ENCODE measurements at places on chromosomes 12 and 14. TPM values are rescaled to one million over a fixed set of nuclear protein-coding genes. Genes with fewer than 3 reads are reported as not detected.
A peak's percentile ranks its signal among the peaks of the same experiment; 100 is the strongest.

DNA sequence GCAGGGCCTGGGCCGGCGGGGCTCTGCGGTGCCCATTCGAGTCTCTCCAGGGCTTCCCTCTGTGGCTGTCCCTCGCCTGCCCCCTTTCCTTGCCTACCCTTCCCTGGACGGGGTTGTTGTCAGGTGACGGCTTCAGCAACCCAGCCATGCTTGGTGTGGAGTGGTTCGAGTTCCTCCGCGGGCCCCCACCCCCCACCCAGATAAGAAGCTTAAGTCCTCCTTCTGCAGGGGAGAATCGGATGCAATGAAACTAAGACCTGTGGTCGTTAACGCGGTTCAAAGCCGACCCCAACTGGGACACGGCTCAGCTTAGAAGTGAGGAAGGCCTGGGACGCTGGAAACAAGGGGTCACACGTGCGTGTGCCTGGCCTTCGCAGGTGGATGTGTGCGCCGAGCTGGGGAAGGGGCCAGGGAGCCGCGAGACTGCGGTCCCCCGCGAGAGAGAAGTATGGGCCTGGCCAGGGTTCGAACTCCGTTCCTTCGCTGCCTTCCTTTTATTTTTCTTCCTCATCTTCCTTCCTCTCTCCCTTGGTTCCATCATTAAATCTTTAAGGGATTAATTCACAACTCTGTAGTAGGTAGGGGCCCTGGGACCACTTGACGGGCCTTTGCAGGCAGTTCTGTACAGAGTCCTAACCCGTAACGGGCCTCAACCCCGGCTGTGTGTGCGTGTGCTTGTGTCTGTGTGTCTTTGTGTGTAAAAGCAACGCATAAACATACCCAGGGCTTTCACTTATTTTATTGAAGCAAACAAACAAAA, 3.5 kb downstream of the TTC6 start:
- DNase-seq = no peak
- no peaks in the 10 kb centered on the region for H3K36me3 ChIP-seq

DNA sequence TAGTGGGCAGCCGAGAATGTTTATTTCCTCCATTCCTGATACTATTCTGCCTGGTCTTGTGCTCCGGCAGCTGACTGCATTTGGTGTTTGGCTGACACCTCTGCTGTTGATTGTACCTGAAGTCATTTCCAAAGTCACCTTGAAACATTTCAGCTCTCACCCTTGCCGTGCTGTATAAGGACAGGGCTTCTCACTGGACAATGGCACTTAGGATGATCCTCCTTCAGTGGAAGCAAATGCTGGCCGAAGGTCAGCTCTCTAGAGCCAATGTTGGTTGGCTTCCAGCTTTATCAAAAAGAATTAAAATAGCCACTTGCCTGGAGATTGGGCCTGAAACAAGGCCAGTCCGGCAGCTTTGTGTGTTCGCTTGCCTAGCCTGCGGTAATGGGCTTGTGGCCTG, 44.0 kb downstream of the ACACB start:
- peaks cover 74% of the 10 kb centered on the region for H3K4me1 ChIP-seq
- peak overlapping the region; percentile 18 for H3K27ac ChIP-seq
- H3K4me3 ChIP-seq = no peak overlapping the region
- peak; percentile 46 for DNase-seq
- no peaks in the 10 kb centered on the region for H3K27me3 ChIP-seq
- no peaks in the 10 kb centered on the region for H3K36me3 ChIP-seq

The NTS gene
- total RNA-seq = not detected

DNA sequence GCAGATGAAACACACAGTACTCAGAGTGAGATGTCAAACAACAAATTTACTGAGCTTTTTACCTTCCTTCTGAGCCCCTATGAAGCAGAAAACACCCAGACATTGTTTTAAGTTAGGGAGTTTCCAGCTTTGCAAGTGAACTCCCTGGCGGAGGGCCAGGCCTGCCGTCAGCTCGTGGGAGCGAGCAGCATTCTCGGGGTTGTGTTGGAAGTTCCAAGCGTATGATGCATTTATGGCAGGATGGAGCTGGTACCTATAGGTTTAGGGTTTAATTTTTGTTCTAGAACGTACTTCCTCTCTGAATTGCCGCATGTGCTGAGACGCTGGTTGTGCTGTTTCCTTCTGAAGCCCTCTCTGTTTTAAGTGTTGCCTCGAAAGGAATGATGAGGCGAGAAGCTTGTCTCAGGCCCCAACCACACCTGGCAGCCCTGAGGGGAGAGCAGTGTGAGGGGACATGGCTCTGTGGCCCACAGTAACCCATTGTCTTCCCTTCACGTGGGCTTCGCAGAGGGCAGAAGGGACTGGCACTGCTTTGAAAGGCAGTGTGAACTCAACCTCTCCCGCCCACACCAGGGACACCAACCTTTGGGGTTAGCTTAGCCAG, 76.6 kb downstream of the SSPN start:
- H3K27me3 ChIP-seq = no peaks in the 10 kb centered on the region
- peaks cover 35% of the 10 kb centered on the region for H3K4me1 ChIP-seq

The HPD gene
- total RNA-seq = 3.6 TPM

The FAR2 gene
- 8.7 TPM for total RNA-seq

DNA sequence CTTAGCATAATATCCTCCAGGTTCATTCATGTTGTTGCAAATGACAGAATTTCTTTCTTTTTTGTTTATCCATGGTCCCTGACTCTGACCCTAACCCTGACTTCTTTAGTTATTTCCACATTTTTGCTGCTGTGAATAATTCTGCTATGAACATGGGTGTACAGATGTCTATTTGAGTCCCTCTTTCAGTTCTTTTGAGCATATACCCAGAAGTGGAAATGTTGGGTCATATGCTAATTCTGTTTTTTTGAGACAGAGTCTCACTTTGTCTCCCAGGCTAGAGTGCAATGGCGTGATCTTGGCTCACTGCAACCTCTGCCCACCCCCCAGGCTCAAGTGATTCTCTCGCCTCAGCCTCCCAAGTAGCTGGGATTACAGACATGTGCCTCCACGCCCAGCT, 33.1 kb downstream of the KNTC1 start:
- H3K27me3 ChIP-seq = no peaks in the 10 kb centered on the region
- H3K27ac ChIP-seq = no peak overlapping the region
- H3K4me1 ChIP-seq = no peaks in the 10 kb centered on the region
- no peak for DNase-seq
- no peak overlapping the region for H3K4me3 ChIP-seq
